ENCODE measurements at places on chromosomes 2 and 18.

GRCh38 chr2:7567646-7568045, 650.4 kb downstream of the RNF144A start:
- no peak for DNase-seq

DNA sequence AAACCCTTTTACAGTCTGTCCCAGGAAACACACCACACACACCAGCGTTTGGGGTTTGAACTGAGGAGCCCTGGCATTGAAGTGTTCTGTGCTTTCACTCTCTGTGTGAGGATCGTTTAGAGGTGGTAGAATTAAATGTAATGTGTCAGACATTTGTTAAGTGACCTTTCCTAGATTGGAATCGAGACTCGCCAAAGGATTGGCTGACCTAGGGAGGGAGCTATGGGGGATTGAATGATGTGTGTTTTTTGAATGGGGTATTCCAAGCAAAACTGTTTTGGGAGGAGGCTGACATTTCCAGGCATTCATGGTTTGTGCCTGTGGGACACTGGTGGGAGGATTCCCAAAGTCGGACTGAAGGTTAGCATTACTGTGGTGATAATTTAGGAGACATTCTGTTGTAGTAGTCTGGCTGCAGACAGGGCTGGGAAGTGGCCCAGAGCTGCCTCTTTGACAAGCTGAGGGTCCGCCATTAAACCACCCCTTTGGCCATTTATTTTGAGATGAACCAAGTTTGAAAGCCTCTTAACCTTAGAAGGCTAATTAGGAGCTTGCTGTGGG, 1.7 kb downstream of the MYO1B start:
- no peak for DNase-seq

DNA sequence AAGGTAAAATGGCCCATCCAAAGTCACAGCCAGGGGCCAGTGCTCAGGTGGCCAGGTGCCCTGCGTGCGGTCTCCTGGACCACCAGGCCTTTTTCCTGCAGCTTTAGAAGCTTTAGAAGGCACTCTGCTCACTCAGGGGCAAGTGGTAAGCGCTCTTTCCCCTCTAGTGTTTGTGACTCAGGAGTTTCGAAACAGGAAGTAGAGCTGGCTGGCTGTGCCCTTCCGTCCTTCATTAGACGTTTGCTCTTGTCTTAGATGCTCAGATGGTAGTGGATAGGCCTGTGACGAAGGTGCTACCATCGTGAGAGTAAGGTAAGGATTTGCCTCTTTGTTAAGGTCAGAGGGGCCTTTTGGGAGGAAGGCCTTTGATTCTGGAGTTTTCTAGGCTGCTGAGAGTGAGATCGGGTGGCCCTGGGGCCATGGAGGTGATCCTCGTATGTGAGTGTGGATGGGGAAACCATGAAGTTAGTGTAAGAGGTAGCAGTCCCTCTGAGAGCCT, at the start of gene CASP8:
Gene CASP8, plus strand, starts transcription at position 235 of the 499 bp plus-strand sequence. CDS start 5,951 bp downstream, outside the sequence.
- peak; percentile 37 for DNase-seq

DNA sequence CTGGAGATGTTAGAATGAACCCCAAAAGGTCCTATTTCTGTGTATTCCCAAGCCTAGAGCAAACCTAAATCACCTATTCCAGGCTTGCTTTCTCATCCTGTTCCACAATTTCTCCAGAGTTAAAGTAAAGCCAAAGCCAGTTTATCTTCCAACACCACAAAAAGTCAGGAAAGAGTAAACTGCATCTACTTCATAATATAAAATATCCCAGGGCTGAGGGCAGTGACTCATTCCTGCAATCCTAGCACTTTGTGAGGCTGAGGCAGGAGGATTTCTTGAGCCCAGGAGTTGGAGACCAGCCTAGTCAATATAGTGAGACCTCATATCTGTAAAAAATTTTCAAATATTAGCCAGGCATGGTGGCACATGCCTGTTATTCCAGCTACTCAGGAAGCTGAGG, 241.4 kb downstream of the CDH20 start:
- no peak for DNase-seq

- DNase-seq = peak; percentile 58
Measured at GRCh38 chr18:3209859-3210569, 9.8 kb downstream of the MYOM1 start.

- no peak for DNase-seq
Measured at GRCh38 chr2:182595650-182596049, 120.4 kb upstream of the DNAJC10 start.

DNA sequence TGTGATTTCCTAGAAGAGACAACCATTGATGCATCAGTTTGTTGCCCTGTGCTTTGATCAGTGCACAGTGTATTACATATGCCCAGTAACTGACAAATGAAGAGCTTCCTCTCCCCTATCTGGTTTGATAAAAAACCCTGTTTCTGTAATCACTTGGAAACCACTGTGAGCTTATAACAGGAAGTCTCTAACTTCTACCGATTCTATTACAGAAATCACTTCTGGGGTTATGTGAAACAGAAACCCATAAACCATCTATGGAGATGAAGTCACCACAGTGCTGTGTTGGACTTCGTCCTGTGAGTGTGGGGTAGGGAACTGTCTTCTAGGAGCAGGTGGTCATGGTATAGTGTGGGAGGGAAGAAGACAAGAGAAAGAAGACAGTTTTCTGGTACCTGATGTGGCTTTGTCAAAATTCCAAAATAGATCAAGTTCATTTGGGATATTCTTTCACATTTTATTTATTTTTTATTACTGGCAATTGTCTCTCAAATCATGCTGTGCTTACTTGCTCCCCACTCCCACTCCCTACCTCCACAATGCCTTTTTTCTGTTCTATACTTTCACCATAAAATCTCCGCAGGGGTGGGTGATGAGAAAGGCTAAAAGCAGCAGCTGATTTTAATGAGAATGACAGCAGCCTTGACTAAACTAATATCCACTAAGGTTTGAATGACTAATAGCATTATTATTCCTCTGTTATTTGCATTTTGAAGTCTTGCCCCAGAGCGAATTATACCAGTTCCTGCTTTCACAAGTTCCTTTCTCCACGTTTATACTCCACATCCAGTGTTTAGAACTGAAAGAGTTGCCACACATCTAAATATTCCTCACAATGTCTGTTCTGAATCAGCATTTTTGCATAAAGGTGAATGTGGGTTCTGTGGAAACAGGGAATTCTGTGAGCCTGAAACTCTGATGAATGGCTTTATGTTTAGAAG, 41.7 kb upstream of the RND3 start:
- DNase-seq = peak; percentile 91

DNA sequence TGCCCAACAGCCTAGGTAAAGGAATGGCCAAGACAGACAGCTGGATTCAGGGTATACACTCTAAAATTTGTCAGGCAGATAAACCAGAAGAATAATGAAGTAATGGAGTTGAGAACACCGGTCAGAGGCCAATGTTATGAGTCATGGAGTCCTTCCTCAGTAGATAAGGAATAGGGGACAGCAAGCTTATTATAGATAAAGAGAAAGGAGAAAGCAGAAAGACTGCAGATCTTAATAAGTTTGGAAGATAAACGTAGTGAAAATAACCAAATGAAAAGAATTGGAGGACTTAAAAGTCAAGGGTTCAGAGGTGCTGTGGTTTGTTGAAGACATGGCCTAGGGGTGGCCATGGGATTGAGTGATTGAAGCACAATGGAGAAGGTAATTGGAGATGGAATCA, 63.5 kb upstream of the NFE2L2 start:
- peak; percentile 12 for DNase-seq

- no peak for DNase-seq
Measured at GRCh38 chr18:74303306-74303705, 11.5 kb upstream of the CYB5A start.
